Activated naive CD4-positive, alpha-beta T cell treated with anti-CD3 and anti-CD28 coated beads, Interleukin-2, amount 50 U/mL, for 16 hours (primary cell): ENCODE measurements at places on chromosomes 2 and 18.

DNA sequence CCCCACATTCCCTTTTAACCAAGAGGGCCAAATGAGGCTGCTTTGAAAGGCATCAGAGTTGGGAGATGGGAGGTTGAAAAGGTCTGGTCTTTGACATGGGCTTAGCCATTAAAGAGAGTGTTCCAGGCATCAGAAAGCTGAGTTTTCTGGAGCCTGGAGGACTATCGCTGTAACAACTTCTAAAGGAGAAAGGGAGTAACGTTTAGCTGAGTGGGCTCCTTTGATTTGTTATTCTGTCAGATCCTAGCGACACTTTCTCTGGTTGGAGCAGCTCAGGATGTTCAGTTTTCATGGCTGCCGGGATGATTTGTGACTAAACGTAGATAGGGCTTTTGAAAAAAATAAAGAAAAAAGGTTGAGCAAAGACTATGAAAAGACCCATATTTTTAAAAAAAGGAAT lies 346.6 kb downstream of the THSD7B start:
- DNase-seq, result no peak

- no peak for DNase-seq
Measured at GRCh38 chr2:221109552-221109951, 462.6 kb downstream of the EPHA4 start.

- DNase-seq, result no peak
Measured at GRCh38 chr2:48069769-48070168, 163.5 kb upstream of the FBXO11 start.

DNA sequence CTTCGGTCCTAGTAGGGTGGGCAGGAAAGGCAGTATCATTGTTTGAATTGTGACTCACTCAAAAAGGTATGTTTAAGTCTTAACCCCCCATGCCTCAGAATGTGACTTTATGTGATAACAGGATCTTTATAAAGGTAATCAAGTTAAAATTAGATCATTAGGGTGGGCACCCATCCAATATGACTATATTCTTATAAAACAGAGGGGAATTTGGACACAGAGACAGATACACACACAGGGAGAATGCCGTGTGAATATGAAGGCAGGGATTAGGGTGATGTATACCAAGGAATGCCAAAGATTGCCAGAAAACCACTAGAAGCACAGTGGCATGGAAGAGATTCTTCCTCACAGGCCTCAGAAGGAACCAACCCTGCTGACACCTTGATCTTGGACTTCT lies 281.8 kb downstream of the CLIP4 start:
- no peak for DNase-seq

- DNase-seq, result no peak
Measured at GRCh38 chr2:173347305-173348168, 7.1 kb upstream of the CDCA7 start.

DNA sequence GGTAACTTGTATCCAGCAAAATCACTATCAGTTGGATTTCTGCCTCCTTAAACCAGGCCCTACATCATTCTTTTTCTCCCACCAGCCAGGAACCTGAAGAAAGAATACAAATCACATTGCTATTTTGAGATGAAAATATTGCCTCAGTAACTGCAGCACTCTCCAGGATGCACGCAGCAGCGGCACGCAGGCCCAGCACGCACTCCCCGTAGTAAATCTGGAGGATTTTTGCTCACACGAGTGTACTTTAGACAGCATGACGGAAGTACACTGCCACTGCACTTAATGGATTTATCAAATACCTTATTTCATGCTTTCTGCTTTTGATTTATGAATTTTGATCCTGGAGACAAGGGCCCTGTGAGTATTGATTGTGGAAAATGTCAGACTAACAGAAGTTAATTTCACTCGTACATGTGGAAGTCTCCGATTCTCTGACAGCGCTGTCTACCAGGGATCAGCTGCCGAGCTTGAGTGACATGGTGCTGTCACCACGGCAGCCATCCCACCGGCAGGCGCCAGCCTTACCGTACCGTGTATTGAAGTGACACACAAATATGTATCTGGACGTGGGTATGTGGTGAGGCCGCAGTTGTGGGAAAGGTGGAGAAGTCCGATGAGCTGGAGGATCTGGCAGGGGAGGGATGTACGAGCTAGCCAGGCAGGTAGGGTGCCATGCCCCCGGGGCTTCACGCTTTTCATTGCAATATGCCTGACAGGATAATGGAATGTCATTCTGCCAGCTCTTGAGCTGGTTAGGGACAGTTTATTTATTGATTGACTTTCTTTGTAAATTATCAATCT lies 863.7 kb downstream of the GALR1 start:
- DNase-seq, result no peak

DNA sequence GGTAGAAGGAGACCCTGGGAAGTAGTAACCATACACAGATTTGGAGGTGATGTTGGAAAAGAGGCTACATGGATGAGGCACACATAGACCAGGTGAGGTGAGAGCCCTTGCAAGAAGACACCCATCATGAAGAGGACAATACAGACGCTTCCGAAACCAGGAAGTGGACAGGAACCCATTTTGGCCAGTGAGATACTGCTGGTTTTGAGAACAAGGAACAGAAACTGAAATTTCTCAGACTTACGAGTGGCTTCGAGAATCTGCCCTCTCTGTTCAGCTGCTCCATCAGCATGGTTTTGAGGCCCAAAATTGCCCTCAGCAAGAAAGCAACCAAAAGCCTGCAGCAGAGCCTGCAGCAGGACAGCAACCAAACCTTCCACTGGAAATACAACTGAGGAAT lies 479.1 kb upstream of the NRXN1 start:
- DNase-seq, result no peak

DNA sequence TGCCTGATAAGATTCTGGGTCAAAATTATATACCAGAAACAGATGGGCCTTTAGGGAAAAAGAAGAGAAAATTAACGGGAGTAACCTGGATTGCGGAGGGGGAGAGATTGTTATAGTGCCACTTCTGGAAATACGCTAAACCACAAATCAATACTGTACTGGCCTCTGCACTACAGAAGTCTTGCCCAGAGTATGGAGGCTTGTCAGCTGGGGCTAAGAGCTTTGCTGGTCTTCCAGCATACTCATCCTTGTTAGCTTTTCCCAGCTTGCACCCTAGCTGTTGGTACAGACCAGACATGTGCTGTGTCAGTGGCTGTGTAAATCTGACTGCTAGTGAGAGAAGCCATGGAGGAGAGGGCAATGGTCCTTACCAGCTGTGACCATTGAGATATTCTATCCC lies 8.9 kb downstream of the AGBL5 start:
- DNase-seq, result no peak

- DNase-seq, result no peak
Measured at GRCh38 chr2:218282173-218282991, 9.9 kb downstream of the TMBIM1 start.

GRCh38 chr2:135783439-135783838 lies 41.8 kb downstream of the UBXN4 start:
- DNase-seq, result no peak

DNA sequence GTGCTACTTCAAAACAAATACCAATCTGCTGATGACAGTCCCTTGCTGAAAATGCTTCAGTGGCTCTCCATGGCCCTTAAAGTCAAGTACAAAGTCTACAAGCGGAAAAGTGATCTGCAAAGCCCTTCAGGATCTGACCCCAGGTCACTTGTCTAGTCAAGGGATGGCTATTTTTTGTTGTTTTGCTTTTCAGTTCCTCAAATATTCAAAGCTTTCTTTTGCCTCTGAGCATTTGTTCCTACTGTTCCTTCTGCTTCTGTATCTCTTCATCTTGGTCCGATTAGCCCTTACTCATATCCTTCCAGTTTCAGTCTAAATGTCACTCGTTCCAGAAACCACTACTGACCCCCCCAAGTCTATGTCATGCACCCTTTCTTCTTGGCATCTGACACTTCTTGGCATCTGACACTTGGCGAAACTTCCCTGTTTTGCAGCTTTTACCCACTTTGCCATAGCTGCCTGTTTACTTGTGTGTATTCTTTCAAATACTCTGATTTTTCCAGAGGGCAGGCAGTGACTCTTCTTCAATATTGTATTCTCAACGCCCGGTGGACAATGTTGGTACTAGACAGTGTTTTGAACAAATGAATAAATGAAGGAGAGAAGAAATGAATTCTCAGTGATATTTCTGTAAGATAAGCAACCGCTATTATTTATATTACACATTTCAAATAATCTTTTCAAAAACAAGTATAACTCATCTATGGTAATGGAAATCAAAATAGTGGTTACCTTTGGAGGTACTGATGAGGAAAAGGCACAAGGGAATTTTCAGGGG lies 175.9 kb upstream of the FN1 start:
- no peak for DNase-seq

- no peak for DNase-seq
Measured at GRCh38 chr2:71102981-71103681, 26.9 kb downstream of the MCEE start.

DNA sequence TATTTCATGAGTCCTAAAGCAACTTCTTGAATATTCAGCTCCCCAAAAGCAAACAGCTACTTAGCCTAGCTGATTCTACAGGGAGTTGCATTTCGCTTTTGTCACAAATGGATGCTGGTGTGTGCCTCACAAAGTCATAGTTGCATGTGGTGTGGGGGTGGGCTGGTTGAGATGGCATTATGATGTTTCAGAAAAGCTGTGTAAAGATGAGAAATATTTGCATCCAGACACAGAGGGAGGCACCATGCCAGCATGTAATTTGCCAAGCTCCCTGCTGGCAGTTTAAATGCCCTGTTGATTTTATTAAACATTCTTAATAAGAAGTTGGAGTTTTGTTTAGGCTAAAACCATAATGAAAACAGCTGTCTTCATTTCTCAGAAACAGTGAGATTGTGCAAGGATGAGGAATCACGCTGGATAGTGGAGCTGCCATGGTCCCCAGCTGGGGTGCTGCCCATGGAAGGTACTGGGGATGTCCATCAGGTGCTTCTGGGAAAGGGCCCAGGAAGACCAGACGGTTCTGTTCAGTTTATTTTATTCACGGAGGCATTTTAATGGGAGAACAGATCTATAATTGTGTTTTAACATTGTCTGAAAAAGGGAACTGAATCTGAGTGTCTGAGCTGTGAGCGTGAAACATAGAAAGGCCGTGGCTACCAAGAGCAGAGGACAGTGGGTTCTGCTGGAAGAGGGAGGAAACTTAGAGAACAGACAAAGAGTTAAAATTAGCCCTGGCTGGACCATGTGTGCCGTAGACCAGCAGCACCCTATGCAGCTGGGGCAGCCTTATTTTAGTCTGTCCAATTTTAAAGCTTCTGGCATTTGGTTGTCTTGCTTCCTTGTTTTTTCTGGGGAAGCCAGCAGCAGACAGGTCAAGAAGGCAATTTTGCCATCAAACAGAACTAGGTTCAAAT lies 177.1 kb downstream of the FAM210A start:
- no peak for DNase-seq

DNA sequence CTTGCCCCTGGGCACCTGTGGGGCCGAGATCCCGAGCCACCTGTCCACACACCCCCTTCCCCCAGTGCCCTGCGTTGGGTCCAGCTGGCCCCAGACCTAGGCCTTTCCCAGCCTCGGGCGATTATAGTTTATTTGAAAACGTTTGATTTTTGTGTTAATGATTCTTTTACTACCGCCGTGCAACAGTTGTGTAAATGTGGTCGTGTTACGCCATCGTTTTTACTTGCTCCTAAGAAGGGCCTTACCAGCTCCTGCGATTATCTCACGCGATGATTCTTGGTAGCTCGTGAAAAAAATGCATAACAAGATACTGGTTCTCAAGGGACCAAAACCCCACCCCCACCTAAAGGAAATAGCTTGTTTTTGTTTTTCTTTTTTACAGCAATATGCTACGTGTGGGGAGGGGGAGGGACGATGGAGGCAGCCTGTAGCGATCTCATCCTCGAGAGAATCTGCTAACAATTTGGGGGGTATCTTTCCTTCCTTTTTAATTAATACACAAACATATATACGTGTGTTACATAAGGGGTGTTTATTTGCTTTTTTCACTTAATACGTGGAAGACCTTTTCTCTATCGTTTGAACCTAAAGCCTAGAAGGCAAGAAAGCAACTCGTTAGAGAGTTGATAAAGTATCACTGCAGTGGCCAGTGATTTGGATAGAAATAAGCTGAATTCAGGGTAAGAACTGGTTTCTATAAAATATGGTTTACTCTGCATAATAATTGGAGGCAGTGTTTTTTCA lies 1.0 kb downstream of the ZDBF2 start:
- no peak for DNase-seq

DNA sequence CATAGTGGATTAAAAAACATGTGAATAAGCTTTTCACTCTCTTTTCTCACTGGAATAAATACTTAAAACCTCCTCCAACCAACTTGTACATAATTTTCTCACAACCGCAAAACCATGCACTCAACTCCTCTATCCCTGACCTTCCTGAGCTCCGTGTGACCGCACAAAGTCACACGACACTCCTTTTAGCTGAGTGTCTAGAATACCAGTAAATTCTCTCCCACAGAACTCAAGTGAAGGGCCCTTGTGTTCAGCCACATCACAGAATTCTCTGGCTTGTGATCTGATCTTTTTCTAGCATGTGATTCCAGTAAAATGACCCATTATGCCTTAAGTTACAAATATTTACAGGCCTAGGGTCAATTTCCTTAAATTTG lies 91.2 kb upstream of the ARL4C start:
- DNase-seq, result no peak

- DNase-seq, result no peak
Measured at GRCh38 chr2:150909090-150909489, 352.6 kb downstream of the RBM43 start.

GRCh38 chr18:60197671-60198462 lies 174.7 kb downstream of the MC4R start:
- DNase-seq, result no peak

DNA sequence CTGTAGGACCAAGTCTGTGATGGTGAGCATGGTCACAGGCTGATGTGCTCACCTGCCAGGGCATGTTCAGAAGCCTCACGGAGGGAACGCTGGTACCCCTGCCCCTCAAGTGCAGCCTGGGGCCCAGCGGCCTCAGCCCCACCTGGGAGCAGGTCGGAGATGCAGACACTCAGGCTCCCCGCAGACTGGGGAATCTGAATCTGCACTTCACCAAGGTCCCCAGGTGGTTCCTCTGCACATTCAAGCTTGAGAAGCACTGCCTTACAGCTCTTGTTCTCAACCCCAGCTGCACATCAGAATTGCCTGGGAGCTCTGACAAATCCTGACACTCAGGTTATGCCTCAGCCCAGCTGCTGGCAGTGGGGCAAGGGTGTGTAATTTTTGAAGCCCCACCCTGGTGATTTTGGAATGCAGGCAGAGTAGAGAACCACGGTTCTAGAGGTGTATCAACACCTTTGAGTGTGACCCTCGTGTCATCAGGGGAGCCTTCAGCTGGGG lies 54.8 kb downstream of the CRACDL start:
- no peak for DNase-seq

DNA sequence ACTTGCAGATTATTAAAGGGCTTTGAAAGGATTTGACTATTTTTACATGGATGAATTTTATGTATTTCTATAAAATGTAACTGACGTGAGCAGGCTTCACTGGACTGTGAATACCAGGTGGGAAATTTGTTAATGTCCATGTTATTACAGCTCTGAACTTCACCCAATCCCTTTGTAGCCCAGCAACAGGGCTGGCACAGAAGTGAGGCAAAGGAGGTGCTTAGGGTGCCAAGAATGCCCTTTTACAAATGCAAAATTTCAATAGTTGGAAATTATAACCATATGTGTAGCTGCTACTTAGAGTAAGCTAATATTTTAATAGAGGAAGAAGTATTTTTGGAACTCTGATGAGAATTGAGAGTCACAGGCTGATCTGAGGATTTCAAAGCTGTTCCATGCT lies 53.7 kb upstream of the FAM98A start:
- DNase-seq, result no peak

GRCh38 chr2:218709908-218710307 lies 727 bp upstream of the TTLL4 start:
- DNase-seq, result no peak

GRCh38 chr18:50310080-50310479 lies 22.6 kb upstream of the CXXC1 start:
- no peak for DNase-seq
